ENCODE measurements at places on chromosomes 7 and 10. TPM values are rescaled to one million over a fixed set of nuclear protein-coding genes. Genes with fewer than 3 reads are reported as not detected.

DNA sequence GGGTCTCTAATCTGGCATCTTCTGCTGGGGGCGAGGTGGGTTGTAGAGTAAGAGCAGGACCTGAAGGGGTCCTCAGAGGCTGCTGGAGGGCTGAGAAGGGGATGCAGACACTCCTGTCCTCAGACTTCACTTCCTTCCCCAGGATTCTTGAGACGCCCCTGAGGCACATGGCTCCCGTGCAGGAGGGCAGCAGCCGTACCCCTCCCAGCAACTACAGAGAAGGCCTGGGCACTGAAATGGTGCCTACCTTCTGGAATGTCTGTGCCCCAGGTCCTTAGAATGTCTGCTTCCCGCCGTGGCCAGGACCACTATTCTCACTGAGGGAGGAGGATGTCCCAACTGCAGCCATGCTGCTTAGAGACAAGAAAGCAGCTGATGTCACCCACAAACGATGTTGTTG lies 52.0 kb downstream of the VWA2 start:
- DNase-seq, result no peak

DNA sequence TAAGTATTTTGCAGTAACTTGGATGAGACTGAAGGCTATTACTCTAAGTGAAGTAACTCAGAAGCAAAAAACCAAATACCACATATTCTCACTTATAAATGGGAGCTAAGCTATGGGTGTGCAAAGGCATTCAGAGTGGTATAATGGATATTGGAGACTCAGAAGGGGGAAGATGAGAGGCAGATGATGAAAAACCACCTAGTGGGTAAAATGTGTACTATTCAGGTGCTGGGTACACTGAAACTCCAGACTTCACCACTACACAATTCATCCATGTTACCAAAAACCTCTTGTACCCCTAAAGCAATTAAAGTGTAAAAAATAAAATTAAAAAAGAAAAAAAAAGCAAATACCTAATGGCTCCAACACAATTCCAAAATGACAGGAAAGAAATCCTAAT lies 351.7 kb downstream of the NXPH1 start:
- DNase-seq, result no peak

DNA sequence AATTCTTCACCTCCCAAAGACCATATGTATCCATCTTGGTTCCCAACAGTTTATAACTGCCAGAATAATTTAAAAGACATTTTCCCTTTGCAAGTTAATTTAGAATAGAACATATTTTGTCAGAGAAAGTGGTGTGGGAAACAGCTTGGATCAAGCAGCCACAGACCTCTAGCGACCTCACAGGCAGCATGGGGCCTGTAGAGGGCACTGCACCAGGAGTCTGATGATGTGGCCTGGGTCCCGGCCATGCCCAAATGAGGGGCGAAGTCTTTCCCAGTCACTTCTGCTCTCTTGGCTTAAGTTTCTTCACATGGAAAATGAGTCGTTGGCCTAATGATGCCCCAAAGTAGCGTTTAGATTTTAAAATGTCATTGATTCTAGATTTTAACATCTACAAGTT lies 243.2 kb downstream of the SDK1 start:
- no peak for DNase-seq

GRCh38 chr7:7869036-7869435 lies 99.6 kb upstream of the GLCCI1 start:
- peak; percentile 18 for DNase-seq

DNA sequence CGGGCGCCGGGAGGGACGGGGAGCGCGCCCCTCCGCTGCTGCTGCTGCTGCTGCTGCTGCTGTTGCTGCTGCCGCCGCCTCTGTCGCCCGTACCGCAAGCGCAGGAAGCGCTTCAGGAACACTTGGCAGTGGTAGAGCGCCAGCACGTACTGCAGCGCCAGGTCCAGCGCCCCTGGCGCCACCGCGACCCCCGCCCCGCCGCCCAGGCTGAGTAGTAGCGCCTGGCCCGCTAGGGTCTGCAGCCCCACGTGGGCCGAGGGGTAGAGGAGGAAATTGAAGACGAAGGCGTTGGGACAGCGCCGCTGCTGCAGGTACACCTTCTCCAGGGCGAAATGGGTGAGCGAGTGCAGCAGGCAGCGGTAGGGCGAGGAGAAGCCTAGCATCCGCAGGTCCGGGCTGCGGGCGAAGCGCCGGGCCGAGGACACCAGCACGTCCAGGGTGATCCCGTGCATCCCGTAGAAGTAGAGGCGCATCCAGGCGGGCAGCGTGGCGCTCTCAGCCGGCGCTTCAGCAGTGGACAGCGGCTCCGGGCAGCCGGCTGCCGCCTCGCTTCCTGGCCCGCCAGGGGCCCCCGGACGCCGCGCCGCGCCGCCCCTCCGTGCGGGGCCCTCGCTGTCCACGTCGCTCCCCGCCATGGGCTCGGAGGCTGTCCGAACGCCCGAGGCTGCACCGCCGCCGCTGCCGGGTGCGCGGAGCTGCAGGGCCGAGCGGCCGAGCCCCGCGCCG lies at the start of gene TMEM229A:
Gene TMEM229A, minus strand, starts transcription at position 699 of the 726 bp plus-strand sequence. Its CDS starts 64 bp downstream, at position 635.
- DNase-seq, result peak; percentile 14

DNA sequence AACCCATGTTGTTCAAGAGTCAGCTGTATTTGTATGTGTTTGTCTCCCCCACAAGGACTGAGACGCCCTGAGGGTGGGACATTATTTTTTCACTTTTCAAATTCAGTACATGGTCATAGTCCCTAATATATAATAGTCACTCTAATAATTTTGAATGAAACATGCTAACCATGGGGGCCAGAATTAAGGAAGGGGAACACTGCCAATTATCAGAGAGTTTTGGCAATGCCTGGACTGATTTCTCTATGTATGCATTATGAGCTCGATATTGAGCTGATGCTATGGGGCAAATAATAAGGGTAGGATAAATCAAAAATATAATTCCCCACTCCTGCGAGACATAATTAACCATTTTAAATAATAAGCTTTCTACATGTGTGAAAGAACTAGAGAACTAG lies 87.4 kb downstream of the CPED1 start:
- no peak for DNase-seq

ACBD7 gene
- 0.99 TPM for total RNA-seq

THAP5 gene
- 20.5 TPM for total RNA-seq

GRCh38 chr7:22429386-22429785 lies 70.6 kb downstream of the STEAP1B start:
- no peak for DNase-seq

DNA sequence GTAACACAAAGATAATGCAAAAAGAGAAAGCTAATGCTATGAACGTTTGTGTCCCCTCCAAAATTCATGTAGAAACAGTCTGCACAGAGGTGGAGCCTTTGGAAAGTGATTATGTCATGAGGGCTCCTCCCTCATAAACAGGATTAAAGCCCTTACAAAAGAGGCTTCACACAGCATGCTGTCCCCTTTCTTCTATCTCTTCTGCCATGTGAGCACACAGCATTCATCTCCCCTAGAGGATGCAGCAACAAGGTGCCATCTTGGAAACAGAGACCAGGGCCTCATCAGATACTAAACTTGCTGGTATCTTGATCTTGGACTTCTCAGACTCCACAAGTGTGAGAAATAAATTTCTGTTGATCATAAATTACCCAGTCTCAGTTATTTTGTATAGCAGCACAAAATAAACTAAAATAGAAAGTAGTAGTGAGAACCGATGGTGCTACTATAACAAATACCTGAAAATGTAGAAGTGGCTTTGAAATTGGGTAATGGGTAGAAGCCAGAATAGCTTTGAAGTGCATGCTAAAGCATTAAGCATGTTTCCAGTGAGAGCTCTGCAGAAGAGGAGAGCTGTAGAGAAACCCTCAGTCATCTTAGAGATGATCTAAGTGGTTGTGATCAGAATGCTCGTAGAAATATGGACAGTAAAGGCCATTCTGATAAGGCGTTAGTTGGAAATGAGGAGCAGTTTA lies 108.7 kb downstream of the DNAJC1 start:
- no peak for DNase-seq

ZSCAN21 gene
- 5.7 TPM for total RNA-seq

SDK1 gene
- total RNA-seq, result not detected

- DNase-seq, result no peak
Measured at GRCh38 chr7:134378562-134378961, 61.8 kb upstream of the SLC35B4 start.

DNA sequence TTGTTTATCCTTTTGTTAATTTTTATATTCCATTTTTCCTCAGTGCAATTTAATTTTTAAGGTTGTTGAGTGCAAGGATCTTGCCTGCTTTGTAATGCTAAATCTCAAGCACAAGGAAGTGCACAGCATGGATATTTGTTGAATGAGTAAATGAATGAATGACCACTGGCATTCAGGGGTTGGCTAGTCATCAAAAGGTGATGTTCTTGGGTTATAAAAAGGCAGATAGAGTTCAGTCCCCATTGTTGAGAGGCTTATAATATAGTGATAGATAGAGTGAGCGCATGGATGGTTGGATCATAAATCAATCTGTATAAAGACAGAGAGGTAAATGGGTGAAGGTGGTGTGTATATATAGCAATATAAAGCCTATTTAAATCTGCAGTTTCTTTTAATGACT lies 193.2 kb upstream of the KLF6 start:
- peak; percentile 29 for DNase-seq

DNA sequence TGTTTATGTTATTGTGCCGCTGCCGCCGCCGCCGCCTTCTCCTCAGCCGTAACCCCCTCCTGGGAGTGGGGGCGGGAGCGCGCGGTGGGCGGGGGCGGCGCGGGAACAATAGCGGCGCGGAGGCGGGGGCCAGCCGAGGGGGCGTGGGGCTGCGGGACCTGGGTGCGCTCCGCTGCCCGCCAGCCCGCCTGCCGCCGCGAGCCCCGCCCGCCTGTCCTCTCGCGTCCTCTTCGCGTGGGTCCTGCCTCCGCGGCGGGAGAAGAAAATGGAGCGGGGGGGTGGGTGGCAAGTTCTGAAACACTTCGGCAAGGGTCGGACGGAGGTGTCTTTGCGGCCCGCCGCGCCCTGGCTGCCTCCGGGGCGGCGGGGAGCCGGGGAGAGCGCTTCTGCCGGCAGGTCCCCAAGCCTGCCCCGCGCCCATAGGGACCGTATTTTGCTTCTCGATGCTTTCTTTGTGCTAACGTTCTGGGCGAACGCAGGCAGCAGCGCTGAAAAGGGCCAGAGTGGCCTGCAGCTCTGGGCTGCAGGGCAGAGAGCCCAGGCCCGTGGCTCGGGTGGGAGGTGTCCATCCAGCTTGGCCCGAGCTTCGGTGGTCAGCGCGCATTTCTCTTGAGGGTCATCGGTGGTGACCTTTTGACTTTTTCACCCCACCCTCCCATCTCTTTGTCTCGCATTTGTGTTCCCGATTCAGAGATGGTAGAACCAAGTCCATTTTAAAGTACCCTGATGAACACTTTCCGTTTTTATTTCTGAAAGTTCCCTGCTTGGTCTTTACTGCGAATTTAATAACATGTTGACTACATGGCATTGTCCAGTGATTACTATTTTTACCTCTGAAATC lies 613 bp downstream of the MAPK8 start:
- DNase-seq, result peak; percentile 20

GRCh38 chr7:18831419-18831818 lies 286.0 kb downstream of the TWIST1 start:
- peak; percentile 58 for DNase-seq

HTRA1 gene
- total RNA-seq, result 156 TPM

DNA sequence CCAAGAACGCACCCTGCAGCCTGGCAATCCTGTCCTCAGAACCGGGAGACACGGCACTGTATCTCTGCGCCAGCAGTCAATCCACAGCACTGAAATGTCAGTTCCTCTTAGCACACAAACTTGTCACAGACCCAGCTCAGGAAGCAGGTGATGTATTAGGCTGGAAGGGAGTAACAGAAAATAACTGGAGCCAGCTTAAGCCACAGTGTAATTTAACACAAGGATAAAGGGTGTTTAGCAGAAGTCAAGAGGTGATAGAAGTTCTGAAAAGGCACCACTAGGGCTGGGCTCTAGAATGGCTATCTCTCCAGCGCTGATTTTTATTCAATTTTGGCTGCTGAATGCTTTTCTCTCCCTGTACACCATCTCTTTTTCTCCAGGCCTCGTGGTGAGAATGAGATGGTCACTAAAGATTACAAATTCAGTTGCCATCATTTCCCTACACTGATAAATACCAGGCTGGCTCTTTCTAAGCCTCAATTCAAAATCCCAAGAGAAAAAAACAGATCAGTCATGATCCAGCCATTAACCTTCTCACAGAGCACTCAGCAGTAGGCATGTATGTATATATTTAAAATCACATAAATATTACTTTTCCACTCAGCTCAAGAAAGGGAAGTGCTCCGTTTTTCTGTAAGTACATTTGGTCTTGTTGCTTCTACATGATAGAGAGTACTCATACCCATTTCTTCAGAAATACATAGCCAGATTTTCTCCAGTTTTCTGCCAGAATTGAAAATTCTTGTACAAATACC lies 102.7 kb upstream of the PRSS1 start:
- DNase-seq, result no peak

GRCh38 chr10:88154596-88155250 lies 291.3 kb downstream of the PTEN start:
- DNase-seq, result peak; percentile 42

A1CF gene
- total RNA-seq, result not detected

BTBD16 gene
- 0.09 TPM for total RNA-seq

DNA sequence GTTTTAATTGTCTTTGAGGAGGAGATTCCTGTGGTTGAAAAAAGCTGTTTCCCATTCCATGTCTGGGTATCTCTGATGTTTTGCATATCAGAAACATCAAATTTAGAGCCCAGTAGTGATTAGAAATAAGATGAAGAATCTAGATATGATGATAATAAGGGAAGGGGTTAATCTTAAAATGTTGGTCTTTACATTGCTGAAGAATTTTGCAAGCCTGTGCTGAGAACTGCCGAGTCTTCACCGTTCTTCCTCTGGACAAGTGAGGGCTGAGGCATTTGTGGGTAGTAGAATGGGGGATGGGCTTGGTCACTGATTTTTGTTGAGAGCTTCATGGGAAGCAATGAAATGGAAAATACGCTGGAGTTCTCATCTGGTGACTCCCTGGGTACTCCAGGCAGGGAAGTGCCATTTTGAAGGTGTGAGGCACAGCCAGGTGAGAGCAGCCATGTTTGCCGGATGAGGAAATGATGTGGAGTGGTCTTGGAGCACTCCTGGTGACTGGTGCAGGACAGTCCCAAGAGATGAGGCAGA lies 10.2 kb downstream of the TCF7L2 start:
- DNase-seq, result peak; percentile 22

DNA sequence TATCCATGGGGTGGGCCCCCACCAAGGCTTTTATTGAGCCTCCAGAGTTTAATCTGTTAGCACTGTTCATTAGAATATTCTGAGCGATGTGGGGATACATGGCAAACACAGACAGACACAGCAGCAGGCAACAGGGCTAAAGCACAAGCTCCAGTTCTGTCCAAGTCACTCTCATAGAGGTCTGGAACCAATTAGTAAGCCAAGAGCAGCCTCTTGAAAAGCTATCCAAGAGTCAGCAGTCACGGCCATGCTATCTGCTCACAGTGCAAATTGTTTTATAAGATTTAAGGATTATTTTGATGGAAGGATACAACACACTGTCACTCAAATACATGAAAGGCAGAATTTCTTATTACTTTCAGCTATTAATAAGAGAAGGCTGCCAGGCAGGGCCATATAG lies 86.4 kb upstream of the DGKB start:
- peak; percentile 45 for DNase-seq

All from fibroblast of the aortic adventitia (primary cell).